ENCODE measurements at places on chromosomes 6 and 20.

- DNase-seq: no peak
These were observed 231.8 kb downstream of the BCKDHB start for GRCh38 chr6:80338201-80338836.

- no peak for DNase-seq
These were observed 268.6 kb upstream of the AGPAT4 start for GRCh38 chr6:161542346-161542980.

DNA sequence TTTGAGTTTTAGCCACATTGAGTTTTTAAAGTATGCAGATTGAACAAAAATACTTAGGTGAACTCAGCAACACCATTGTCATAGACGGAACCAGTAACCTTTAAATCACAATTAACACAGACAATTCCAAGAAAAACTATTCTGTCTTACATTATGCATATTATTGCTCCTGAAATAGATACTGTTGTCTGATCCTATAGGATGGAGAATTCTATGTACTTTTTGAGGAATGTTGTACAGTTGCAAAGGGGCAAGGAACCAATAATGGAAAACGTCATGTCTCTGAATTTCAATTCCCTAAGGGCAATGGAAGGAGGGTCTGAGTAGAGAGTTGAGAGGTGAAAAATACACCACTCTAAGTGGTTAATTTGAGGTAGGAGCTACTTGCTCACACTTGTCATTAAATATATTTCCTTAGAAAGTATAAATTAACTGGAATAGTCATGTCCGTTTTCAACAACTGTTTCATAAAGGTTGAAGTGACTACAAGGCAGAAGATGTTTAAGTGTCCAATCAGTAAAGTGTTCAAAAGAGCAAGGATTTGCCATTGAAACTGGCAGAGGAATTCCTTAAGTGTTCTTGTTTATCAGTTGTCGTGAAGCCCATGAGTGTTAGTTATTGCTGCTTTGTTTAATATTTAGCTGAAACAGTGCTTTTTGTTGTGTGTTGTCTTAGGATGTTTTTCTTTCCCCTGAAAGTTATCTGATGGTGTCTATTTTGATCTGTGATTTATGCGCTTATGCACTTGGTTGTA is 1.3 kb downstream of the NKAIN2 start:
- DNase-seq: no peak

DNA sequence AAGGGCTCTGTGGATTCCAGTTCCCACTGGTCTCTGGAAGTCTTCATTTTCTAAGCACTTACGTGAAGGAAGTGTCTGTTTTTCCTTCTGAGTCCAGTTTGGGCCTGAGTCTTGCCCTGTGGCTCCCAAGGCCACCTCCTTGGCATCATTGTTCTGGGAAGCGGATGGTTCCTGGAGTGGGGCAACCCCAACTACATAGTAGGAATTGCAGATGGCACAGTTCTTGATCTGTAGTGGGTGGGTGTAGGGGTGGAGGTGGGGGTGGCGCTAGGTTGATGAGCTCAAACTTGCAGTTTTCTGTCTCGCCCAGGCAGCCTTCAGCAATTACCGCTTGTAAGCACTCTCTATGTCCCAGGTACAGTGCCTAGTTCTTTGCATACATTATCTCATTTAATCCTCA is 7.2 kb upstream of the FERMT1 start:
- DNase-seq: no peak

DNA sequence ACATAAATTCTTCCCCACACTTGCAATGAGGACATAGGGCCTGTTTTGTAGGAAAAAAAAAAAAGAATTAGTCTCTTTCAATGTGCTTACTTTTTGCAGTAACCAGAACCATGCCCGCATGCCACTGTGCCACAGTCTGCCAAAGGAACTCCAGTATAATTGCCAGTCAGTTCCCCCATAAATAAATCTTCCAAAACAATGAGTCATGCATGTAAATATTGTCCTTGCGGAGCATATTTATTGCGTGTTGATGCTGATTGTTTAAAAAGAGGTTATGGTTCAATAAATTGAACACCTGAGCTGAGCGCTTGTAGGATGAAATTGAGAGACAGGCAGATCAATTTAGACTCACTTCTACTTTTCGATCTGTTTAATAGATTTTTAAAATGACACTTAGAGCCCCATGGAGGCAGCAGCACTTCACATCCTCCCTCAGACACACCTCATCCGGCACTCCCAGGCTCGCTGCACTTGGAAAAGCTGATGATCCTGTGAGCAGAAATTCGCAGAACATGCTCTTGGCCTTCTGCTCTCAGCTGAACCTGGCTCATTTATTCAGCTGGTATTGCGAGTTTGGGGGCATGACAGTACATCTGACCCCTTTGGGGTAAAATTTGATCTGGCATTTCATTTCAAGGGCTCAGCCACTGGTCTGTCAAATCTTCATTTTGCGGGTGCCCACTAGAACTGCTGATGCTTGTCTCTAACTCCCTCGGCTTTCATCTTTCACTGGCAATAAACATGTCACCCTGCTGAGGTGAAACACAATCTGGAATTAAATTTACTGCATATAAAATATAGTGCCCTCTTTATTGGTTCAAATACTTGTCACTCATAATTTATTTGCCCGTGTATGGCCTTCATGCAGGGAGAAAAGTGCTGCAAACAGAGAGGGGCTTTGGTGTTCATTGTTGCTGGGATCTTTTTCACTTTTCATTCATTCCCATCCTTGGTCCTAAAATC is 371.1 kb upstream of the POU3F2 start:
- no peak for DNase-seq

GRCh38 chr6:4872841-4873240 is 96.6 kb downstream of the CDYL start:
- no peak for DNase-seq

DNA sequence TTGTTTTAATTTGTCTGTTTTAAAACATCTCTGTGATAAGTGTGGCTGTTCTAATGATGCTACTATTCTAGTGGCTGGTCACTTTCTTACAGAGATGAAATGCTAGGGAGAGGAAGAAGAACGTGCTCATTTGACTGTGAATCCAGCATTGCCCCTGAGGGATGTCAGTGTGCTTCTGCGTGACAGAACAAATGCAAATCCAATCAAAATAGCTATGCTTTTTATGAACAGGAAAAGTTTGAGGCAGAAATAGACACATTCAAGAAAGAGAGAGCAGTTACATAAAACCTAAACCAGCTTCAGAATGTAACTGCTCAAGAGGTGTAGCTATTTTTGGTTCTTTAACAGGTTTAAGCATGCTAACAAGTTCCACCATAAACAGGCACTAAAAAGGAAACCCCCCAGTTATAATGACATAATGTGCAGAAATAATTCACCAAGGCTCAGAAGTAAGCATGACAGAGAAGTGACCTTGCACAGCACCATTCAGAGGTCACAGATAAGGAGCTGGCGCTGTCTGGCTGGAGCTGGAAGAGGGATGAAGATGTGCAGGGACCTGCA is 385.3 kb downstream of the EPM2A start:
- no peak for DNase-seq

GRCh38 chr6:170445487-170445886 is 107.6 kb downstream of the PSMB1 start:
- no peak for DNase-seq

DNA sequence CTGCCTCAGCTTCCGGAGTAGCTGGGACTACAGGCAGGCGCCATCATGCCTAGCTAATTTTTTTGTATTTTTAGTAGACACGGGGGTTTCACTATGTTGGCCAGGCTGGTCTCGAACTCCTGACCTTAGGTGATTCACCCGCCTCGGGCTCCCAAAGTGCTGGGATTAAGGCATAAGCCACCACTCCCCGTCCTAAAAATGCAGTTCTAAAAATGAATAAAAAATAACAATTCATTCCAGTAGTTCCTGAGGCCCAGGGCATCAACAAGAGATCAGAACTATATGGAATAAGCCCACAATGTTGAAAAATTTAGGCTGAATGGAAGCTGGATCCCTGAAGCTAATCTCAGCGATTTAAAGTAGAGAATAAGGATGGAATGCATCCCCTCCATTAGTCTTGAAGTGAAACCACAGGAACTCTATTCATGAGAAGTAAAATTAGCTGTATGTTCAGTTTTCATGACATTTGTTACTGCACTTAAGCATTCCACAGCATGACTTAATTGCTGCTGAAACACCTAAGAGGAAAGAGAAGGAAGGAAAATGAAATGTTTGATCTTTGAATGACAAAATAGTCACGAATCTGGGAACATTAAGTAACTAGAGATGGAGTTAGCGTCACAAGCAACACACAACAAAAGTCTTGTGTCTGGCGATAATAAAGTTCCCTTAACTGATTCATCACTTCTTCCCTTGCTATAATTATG is 80.4 kb upstream of the RIPOR2 start:
- no peak for DNase-seq

DNA sequence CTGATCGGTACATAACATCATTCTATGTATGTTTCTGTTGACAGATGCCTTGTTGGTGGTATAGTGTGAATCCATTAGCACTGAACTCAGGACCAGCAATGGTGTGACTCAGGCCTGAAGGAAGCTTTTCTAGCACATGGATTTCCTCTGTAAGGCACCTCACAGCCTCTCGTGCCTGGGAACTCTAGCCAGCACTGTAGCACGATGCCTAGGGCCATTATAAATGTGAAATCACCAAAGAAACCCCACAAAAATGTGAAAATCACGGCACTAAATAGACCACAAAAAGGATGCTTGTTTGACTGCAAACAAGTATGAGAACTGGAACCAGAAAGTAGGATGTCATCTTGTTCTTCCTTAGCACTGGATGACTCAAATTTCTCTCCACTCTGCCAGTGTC is 63.7 kb upstream of the NKX2-2 start:
- DNase-seq: no peak

- no peak for DNase-seq
These were observed 38.0 kb downstream of the C20orf203 start for GRCh38 chr20:32635764-32636163.

GRCh38 chr6:105591053-105591452 is 188.2 kb upstream of the PREP start:
- DNase-seq: no peak

- DNase-seq: no peak
These were observed 102.4 kb downstream of the IMPG1 start for GRCh38 chr6:75970093-75970492.

DNA sequence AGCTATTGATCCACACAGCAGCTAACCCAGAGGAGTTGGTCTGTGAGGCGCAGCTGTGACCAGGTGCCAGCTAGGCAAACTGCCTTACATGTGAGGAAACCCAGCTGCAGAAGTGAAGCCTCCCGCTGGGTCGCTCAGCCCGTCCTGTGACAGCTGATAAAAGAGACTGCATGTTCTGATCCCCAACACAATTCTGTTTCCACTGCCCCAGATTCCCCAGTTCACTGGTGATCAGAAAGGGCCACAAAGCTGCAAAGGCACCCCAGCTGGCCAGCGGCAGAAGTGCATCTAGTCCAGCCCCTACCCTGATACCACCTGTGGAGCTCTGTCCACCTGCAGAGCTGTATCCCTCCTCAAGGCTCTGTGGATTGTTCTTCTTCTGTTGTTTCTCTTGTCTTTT is 64.5 kb downstream of the CTNNBL1 start:
- DNase-seq: no peak

GRCh38 chr6:166767230-166767629 is 140.2 kb upstream of the RPS6KA2 start:
- no peak for DNase-seq

DNA sequence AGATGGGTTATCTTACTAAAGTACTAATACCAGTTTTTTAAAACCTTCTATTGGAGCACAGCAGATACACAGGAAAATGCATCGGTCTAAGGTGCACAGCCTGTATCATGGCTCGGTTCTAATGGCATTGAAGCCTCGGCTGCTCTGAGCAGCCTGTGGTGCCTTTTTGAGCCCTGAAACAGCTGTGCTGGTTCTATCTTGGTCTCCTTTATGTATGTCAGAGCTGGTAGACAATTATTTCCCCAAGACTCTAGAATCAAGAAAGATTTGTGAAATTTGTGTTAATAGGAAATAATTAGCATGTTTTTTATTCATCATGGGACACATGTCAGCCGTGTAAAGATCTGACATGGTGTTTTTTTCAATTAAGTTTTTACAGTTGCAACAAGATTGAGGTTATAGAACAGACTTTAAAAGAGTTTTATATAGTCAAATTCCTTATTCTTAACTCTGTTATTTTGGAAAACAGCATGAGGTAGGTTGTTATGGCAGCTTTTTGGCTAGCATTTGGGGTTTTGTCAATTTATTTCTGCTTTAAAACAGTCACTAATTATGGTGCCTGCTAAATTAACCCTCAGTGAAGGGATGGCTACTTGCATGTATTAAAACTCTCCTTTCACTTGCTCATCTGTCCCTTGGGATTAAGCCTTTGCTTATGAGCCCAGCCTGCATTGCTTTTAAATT is 40.3 kb upstream of the C20orf144 start:
- no peak for DNase-seq

DNA sequence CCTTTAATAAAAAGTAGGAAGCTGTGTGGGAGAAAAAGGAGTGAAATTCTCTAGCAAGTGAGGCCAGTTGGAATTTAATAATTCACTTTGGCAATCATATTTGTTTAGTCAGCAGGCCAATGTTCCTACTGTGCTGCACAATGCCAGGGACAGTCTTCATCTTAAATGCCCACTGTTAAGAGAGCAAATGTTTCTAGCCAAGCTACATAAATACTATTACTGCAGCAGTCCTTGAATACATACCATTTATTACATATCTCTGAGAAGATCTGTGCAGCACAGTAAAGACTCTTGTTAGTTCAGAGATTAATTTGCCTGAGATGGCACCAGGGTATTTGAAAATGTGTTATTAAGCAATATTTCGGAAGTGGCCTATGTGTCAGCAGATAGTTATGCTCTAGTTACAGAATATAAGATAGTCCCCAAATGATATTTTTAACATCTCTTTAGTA is 105.4 kb downstream of the OGFRL1 start:
- DNase-seq: no peak

DNA sequence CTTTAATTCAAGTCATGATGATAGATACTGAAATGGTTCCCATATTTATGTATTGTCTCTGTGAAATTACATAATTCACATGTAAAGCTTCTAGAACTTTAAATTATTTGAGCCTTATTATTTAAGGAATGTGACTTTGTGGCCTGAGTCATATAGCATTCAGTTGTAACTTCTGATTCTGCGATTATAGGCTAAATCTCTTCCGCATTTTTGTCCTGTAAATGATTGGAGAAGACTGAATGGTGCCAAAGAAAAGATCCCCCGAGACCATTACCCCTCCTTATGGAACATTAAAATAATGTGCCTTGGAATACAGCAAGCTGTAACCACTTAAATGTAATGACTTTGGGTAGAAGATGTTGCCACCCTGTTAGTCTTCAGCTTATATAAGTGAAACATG is 63.3 kb upstream of the MAP7 start:
- no peak for DNase-seq

DNA sequence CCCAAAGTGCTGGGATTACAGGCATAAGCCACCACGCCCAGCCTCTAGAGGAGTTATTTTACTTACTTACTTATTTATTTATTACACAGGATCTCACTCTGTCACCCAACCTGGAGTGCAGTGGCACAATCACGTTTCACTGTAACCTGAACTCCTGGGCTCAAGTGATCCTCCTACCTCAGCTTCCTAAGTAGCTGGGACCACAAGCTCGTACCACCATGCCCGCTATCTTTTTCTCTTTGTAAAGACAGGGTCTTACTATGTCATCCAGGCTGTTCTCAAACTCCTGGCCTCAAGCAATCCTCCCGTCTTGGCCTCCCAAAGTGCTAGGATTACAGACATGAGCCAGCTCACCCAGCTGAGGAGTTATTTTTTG is 1.6 kb upstream of the TRIB3 start:
- no peak for DNase-seq
